Mucosa of gallbladder (tissue), 1 donor: ENCODE measurements at places on chromosomes 12 and 14.

GRCh38 chr12:95683418-95683817 lies 107.1 kb downstream of the NTN4 start:
- DNase-seq = no peak

GRCh38 chr12:67052981-67053380 lies 216.2 kb upstream of the CAND1 start:
- DNase-seq = no peak

GRCh38 chr12:127324681-127325080 lies 942.3 kb upstream of the TMEM132C start:
- no peak for DNase-seq

- DNase-seq = no peak
Observed at GRCh38 chr12:29429999-29430715, 49.2 kb upstream of the ERGIC2 start.

GRCh38 chr12:67893022-67893580 lies 96.1 kb upstream of the IFNG-AS1 start:
- no peak for DNase-seq

DNA sequence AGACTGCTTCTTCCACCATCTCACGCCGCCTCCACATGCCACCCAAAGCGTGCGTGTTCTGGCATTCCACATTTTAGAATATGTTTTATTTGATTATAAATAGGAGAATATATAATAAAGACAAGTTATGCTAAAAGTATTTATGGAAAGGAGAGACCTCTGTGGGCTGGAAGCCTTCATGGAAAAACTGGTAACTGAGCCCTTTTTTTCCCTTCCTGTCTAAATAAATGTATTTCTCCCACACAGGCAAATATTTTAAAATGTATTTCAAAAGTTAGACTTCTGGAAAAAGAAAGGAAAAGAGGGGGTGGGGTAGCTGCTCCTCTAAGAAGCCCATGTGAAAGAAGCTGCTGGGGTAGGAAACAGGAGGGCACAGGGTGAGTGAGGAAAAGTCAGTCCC lies 16.1 kb upstream of the NR4A1 start:
- DNase-seq = no peak
